ENCODE measurements at places on chromosomes 16 and 17.

DNA sequence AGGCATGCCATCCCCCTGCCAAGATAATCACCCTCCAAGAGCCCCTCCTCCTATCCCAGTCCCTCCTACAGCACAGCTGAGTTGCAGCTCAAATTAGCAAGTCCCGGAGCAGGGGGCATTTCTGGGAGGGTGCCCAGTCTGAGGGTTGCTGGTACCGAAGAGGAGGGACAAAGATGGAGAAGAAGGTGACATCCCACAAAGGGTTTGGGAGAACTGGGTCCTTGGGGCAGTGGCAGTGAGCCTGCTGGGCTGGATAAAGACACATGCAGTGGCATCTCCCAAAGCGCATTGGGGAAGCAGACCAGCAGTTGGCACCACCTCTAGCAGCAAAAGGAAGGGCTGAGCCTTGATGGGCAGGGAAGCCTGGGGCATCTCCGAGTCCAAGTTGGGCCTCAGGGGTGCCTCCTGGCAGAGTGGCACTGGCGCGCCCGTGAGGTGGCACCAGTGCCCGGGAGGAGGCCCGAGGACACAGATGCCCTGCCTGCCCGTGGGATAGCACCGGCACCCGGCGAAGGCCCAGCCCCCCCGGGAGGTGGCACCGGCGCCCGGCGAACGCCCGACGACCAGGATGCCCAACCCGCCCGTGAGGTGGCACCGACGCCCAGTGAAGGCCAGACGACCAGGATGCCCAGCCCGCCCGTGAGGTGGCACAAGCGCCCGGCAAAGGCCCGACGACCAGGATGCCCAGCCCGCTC is 622 bp downstream of the TOM1L2 start:
- no peak for DNase-seq

- no peak for DNase-seq
Observed at GRCh38 chr17:58210922-58211321, 8.1 kb downstream of the MKS1 start.

DNA sequence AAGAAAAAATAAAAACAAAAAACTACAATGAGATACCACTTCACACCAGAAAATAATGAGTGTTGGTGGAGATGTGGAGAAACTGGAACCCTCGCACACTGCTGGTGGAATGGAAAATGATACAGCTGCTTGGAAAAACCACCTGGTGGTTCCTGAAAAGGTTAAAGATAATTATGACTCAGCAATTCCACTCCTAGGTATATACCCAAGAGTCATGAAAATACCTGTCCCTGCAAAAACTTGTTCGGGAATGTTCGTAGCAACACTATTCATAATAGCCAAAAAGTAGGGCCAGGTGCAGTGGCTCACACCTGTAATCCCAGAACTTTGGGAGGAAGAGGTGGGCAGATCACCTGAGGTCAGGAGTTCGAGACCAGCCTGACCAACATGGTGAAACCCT is 8.1 kb upstream of the ITGAE start:
- DNase-seq = no peak

DNA sequence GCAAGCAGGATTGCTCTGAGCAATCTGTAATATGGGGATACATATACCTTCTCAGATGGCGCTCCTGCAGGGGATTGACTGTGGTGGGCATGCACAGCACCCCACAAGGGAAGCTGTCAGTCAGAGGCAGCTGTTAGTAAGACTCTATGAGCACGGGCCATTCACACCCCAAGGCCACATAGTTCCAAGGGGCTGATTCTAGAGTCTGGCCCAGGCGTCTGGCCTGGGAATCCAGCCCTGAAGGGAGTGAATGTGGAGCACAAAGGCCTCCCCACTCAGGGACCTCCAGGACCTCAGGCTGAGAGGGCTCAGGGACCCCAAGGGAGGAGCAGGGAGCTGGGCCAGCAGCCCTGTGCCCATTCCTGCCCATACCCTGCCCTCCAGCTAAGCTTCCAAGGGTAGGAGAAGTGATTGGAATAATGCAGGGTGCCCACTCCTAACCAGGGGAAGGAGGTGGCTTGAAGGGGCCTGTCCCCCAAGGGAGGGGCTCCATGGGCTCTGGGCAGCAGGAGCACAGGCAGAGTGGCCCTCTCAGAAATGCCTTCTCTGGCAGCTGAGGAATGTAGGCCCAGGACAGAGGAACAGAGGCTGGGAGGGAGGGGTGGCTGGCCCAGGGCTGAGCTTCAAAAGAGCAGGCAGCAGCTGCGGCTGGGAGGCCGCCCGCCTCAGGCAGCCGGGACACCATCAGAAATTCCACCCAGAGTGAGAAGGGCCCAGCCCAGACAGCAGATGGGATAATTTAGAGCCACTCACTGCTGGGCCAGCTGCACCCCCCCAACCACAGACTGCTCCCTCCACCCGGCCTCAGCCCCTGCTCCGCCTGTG is 48.9 kb upstream of the MRPS23 start:
- no peak for DNase-seq

DNA sequence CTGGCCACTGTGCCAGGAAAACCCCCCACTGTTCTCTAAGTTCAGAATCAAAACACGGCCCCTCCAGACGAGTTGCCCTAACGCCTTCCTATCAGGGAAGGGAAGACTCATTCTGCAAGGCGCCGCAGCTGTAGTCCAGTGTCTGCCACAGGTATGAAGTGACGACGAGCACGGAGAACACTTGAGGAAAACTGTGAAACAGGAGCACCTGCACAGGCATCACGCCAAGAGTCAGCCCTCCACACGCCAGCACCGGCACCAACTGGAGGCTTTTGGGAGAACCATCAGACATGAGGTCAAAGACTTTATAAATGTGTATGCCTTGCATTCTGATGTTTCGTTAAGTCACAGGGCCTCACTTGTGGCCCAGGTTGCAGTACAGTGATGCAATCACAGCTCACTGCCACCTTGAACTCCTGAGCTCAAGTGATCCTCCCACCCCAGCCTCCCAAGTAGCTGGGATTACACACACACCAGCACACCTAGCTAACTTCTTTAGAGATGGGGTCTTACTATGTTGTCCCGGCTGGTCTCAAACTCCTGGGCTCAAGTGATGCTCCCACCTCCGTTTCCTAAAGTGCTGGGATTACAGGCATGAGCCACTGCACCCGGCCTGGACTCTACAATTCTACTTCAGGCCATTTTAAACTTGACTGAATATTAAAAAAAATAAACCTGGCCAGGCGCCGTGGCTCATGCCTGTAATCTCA is 22.9 kb downstream of the KLHDC4 start:
- no peak for DNase-seq

DNA sequence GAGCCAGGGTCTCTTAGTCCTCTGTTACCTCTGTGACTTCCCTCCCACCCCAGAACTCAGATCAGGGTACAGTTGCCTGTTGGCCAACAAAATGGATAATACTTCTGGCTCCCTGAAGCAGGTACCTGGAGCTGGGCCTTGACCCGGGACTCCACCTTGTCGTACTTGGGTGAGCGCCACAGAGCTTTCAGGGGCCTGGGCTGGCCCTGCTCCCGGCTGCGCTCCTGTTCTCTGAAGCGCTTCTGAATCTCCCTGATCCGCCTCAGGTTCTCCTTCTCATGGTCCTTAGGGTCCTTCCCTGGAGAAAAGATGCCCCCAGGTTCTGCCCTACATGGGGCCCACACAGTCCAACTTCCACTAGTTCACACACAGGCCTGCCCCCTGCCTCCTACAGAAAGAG is 1.7 kb downstream of the ENKD1 start:
- DNase-seq = no peak

DNA sequence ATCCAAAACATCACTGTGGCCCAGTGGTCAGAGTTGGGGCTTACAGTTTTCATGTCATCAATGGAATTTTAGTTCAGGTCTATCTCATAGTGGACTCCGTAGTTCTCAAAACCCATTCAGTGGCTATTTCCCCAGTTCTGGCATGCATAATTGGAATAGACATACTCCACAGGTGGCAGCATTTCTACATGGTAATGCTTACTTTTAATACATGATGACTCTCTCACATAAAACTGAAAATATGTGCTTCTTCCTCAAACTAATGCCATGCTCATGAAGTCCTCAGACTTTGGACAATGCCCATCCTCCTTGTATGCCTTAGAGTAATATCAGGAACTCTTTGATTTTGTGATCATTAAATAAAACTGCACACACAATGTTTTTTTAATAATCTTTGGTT is 857.4 kb upstream of the GOT2 start:
- no peak for DNase-seq

- DNase-seq = no peak
Observed at GRCh38 chr17:41813699-41814124, 908 bp downstream of the FKBP10 start.

DNA sequence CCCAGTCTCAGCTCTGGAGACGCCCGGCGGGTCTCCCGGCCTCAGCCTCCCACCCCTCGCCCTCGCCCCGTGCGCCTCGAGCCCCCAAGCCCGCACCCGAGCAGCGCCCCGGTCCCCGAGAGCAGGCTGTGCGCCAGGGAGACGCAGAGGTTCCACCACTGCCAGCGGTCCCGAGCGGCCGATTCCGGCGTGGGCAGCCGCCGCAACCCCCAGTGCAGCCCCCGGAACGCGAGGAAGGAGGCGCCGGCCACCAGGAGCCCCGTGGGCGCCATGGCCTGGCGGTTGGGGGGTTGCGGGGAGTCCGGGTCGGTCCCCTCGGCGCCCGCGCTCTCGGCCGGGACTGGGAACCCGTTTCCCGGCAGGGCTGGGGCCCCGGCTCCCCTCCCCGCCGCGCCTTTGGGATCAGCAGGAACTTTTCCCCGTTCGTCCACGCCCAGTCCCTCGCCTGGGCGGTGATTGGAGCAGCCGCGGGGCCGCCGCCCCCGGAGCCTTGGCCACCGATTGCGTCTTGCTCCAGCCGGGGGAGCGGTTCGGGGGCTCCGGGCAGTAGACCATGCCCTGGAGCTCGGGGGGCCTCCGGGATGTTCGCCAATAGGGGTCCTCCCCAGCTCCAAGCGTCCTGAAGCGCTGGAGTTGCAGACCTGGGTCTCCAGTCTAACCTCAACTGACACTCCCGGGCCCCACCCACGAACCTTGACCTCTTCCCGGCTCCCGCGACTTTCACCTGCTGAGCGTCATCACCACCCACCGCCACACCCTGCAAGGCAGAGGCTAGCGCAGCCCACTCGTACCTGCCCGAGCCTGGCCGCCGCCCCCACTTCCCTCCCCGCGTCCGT is at the start of gene TLCD2:
Gene TLCD2, minus strand, starts transcription at position 407 of the 836 bp plus-strand sequence. Its CDS starts 135 bp downstream, at position 272.
- peak; percentile 36 for DNase-seq

DNA sequence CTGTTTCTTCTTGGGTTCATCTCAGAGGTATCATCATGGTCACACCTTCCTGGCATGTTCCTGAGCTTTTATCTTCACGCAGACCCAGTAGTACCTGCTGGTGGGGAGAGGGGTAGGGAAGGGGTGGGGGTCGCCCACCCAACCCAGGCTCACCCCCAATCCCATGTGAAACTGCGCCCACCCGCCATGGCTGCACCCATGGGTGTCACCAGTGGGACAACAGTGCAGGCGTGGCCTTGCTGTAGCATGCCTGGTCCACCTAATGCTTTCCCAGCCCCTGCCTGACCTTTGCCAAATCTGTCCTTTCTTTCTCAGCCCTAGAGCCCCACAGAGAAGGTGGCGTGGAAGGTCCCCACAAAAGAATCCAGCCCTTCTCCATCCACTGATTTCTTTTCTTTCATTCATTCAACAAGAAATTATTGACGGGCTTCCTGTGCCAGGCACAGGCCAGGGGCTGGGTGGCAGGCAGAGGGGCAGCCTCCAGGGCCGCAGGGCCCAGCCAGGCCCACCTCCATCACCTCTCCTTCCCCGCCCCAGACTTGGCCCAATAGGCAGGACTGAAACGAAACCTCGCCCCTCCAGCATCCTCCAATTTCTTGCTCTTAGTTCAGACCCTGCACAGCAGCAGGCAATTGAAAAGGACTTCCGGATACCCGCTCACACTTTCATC is 79.1 kb upstream of the TNRC6C start:
- DNase-seq = no peak

DNA sequence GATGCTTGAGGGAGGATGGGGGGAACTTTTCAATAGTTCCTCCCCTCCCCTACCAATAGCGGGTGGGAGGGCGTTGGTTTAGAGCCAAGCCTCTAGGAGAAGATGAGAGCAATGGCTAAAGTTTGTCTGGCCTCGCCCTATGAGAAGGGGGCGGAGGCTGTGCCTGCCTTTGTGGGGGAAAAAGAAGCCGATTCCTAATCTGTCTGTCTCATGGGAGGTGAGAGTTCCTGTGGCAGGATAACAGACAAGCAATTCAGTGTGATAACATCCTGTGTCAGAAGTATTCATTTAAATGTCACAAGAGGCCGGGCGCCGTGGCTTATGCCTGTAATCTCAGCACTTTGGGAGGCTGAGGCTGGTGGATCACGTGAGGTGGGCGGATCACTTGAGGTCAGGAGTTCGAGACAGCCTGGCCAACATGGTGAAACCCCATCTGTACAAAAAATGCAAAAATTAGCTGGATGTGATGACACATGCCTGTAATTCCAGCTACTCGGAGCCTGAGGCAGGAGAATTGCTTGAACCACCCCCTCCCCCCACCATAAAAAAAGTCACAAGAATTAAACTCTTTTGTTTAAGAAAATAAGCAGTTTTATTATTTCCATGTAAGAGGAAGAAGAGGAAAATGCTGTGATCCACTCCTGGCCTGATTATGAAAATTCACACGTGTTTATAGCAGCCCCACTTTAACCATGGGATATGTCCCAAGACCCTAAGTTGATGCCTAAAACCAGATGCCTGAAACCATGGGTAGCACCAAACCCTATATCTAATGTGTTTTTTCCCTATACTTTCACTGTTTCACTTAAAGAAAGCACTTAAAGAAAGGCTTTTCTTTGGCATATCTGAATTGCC is 1.7 kb downstream of the SLFN5 start:
- DNase-seq = peak; percentile 33

DNA sequence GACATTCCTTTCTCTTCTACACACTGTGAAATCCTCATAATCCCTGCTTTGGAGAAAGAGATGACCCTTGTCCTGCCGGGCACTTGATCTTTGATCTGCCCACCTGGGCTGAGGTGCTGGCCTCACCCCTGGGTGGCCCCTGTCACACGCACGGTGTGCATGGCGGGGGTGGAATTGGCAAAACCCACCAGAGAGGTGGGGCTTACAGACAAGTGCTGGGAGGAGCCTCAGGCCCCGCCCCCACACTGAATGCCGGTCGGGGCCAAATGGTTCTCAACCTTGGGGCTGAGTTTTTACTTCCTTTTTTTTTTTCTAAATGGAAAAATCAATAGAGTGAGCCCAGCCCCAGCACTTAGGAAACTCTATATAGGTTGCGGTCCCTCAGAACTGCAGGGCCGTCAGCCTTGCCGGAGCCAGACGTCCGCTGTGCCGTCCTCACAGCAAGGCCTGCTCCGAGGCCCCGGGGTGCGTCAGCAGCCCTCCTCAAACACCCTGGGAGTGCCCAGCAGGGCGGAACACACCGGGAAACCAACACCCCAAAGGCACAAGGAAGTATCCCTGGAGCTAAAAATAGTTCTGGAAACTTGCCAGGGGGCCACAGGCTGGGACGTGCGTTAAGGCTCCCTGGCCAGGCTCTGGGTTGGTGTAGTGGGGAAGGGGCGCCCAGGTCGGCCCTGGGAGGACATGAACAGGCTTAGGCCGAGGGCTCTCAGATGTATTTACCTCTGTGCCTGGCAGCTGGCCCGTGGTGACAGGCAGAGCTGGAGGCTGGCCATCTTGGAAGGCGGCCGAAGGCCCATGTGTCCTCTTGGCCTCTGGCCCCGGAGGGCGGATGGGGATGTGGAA is 11.0 kb downstream of the GPRC5C start:
- peak; percentile 89 for DNase-seq

Measured in HCT116 (cell line).